Right ventricle myocardium inferior (tissue), 1 donor: ENCODE measurements at places on chromosomes 6 and 20. TPM values are rescaled to one million over a fixed set of nuclear protein-coding genes. Genes with fewer than 3 reads are reported as not detected.
A peak's percentile ranks its signal among the peaks of the same experiment; 100 is the strongest.

DNA sequence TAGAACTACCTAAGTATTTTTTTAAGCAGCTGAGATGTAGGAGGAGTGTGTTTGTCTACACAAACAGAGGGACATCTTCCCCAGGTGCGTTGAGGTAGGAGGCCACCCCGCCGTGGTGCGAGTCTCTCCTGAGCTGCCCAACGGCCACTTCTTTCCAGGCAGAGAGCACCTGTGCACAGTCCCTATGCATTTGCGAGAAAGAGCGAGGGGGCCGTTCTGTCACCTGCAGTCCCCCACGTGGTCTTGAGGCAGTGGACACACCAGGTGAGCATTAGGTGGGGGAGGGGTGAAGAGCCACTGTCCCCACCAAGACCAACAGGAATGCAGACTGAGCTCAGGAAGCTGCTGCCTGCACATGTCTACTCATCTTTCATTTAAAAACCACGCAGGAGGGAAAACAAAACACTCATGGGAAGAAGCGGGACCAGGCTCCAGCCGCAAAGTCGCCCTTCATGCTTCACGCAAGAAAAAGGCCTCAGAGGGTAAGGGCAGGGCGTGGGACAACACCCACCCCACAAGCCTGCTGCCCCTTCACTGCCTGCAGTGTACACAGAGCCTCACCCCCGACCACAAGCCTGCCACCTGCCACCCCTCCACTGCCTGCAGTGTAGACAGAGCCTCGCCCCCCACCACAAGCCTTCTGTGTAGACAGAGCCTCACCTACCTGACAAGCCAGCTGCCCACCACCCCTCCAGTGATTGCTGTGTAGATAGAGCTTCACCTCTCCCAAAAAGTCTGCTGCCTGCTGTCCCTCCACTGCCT lies 142.0 kb downstream of the DLL1 start:
- peak; percentile 53 for DNase-seq

DNA sequence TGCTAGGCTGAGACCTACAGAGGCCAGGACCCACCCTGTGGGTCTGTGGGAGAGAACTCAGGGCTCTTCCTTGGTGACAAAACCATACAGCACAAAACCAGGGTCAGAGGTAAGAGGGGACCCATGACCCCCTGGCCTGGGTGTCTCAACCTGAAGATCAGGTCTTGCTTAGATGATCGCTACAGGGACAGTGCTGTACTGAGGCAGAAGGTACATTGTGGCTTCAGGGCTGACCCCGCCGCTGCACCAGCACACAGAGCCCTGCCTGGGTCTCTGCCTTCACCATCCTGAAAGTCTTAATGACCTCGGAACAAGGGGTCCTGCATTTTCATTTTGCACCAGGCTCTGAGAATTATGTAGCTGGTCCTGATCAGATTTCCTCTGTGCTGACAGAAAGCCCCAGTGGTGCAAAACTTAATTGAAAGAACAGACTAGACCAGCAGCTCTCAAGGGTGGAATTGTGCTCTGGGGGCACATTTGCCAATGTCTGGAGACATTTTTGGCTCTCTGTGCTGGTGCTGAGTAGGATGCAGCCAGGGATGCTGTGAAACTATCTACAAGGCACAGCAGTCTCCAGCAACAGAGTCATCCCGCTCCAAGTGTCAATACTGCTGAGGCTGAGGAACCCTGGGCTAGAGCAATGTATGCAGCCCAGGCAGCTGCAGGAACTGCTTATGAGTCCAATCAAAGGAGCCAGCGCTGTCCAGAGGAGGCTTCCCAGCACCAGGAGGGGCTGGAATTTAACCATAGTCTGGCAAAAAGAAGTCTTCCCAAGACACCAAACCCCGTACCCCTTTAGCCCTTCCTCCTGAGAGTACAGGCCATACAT lies 254.9 kb downstream of the ERMARD start:
- DNase-seq = no peak

- DNase-seq = no peak
These were observed 2.3 kb downstream of the PEDS1 start for GRCh38 chr20:50151034-50151743.

GRCh38 chr6:89610149-89610642 lies 28.4 kb downstream of the LYRM2 start:
- DNase-seq = peak; percentile 91

The COL12A1 gene
- 15.5 TPM for total RNA-seq

The FOXS1 gene
- 0.89 TPM for total RNA-seq

The CLPSL1 gene
- not detected for total RNA-seq

- DNase-seq = no peak
These were observed 79.2 kb upstream of the RIPOR2 start for GRCh38 chr6:25014791-25015560.

The FUT9 gene
- total RNA-seq = not detected

The GSTA4 gene
- 10.6 TPM for total RNA-seq

The TRDN gene
- 394 TPM for total RNA-seq

GRCh38 chr20:45098103-45098773 lies 2.7 kb downstream of the KCNS1 start:
- no peak for DNase-seq

The HUS1B gene
- not detected for total RNA-seq

The ZFP57 gene
- total RNA-seq = not detected

GRCh38 chr6:29872791-29873190 lies 45.2 kb downstream of the HLA-G start:
- DNase-seq = no peak

DNA sequence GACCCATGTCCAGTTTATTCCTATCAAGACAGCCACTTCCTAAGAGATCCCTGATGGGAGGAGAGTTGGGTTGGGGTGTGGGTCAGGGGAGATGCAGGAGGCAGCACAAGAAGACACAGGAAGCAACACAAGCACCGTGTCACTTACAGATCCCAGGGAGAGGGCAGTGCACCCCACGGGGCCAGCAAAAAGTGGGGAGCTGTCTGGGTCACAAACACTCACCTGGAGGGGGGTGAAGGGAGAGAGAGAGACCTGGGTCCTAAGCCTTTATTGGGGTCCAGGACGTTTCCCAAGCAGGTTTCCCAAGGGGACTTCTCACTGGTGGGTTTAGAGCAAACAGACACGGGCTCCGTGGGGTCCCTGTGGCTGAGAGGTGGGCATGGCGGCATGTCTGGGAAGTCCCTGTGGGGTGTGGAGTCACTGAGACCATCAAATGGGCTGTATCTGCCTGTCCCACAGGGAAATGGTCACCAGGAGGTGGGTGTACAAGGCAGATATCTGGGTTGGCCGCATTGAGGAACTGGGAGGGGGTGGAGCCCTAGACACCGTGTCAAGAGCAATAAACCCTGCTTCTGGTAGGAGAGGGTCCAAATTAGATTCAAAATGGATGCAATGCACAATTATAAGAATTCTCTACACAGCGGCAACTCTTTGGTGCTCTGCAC lies 1.6 kb upstream of the CD93 start:
- DNase-seq = no peak

DNA sequence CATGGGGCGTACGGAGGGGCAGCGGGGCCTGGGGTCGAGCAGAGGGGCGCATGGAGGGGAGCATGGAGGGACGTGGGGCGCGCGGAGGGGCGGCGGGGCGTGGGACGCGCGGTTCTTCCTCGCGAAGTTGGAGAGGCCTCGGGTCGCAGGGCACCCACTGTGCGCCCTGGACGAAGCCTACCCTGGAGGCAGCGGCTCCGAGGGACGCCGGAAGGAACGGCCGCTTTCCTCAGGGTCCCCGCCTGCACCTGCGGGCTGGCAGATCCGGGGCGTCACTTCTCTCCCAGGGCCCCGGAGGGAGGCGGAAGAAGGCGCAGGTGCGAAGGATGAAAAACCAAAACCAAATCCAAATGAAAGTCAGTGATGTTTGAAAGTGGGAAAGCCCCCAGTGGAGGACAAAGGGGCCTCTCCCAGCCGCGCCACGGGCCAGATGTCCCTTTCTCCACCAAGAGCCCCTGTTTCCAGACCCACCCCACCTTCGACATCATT lies 142.1 kb upstream of the PDE10A start:
- no peak for DNase-seq

The PKHD1 gene
- total RNA-seq = not detected

The MAS1 gene
- not detected for total RNA-seq
